ENCODE measurements at places on chromosomes 7 and 10.

- no peak for DNase-seq
Measured at GRCh38 chr10:79316671-79317431, 30.4 kb upstream of the PPIF start.

- no peak for DNase-seq
Measured at GRCh38 chr7:157432541-157432956, 95.7 kb downstream of the DNAJB6 start.

GRCh38 chr7:20438694-20439376 is 108.1 kb downstream of the ITGB8 start:
- DNase-seq: no peak

DNA sequence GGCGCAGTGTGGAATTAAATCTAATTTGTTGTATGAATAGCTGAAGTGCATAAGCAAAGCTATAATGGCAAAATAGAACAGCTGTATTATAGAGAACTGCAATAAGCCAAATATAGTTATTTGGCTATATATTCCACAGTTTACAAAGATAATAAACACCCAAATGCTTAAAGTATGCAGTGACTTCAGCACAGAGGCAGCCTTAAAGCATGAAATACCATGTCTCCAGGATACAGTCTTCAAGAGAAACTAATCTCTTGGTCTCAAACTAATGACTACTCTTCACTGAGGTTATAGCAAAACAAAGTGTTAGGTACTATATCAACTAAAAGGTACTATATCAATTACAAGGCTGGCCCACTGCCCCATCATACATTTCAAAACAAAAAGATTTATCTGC is 48.0 kb downstream of the NT5C2 start:
- no peak for DNase-seq

DNA sequence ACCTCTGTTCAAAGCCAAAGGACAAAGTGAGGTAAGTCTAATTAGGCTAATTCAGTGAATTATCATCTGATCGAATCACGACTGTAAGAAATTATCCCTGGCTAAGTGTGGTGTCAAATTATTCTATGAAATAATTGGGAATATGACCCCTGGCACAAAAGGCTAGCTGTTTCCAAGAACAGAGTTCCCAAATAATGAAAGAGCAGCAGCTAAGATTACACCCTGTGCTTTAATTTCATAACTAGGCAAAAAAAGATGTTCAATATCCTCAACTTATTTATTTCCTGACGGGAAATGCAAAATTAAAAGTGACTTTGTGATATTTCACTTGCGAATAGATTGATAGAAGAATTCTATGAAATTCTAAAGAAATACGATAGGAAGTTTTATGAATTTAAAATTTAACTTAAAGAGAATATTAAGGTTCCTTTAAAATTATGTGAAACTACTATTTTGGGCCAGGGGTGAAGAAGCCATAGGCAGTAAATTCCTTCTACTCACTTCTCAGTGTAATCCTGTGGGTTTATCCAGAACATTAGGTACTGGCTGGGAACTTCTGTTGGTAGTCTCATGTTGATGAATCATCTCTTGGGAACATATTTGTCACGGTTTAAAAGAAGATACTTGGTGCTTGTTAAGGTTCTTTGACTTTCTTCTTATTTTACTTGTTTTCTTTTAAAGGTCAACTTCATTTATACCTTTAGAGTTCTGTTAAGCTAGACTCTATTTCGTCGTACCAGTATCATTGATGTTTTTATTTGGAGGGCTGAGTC is 148.5 kb downstream of the POLR1F start:
- no peak for DNase-seq

GRCh38 chr10:58086763-58087150 is 180.9 kb downstream of the IPMK start:
- DNase-seq: no peak

- DNase-seq: no peak
Measured at GRCh38 chr7:33654676-33655075, 250.7 kb upstream of the BMPER start.

- no peak for DNase-seq
Measured at GRCh38 chr10:20988357-20988983, 91.4 kb upstream of the NEBL start.

- DNase-seq: no peak
Measured at GRCh38 chr10:103737735-103738367, 117.5 kb downstream of the SH3PXD2A start.

GRCh38 chr10:2913474-2913873 is 153.9 kb upstream of the PFKP start:
- no peak for DNase-seq

DNA sequence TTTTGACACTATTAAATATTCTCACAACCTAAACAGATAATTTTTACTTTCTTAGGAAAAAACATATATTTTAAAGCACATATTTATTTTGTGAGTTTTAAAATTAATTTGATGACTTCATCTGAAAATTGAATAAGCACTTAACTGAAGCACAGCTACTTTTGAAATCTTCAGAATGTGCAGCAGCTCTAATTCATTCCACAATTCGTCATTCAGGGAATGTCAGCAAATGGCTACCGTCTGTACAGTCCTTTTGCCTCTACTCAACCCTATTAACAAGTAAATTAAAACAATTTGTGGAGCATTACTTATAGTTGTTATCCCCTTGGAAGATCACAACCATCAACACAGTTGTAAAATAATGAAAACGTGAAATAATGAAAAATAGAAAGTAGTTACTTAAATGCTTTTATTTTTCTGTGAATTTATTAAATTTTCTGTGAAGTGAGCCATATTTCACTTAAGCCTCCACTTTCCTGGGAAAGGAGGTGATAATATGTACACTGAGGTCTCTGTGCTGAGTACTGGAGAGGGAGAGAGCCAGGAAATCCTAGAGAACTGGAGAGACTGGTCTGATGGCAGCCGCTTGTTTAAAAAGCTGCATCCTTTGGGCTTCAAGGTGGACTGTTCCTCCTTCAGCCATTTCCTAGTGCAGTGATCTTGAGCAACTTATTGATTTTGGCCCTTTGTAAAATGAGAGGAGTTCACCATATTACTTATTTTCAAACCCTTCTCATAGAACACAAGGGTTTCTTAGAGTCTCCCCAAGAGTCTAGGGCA is 70.6 kb downstream of the REEP3 start:
- no peak for DNase-seq

- DNase-seq: no peak
Measured at GRCh38 chr7:93044147-93044810, 73.5 kb downstream of the SAMD9 start.

DNA sequence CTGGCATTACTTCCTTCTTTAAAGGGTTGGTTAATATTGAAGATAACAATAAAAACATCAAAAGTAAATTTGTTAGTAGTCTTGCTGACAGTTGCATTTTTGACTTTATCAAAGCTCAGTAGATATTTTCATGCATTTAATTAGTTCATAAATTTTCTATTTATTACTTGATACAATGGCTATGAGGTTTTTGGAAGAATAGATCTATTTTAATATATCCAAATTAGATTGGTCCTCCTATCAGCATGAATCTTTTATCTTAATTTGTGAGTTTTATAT is 16.4 kb downstream of the COL1A2 start:
- DNase-seq: no peak

GRCh38 chr7:2510909-2511768 is 8.4 kb upstream of the LFNG start:
- DNase-seq: no peak

GRCh38 chr7:2242541-2243429 is 759 bp downstream of the NUDT1 start:
- DNase-seq: no peak

DNA sequence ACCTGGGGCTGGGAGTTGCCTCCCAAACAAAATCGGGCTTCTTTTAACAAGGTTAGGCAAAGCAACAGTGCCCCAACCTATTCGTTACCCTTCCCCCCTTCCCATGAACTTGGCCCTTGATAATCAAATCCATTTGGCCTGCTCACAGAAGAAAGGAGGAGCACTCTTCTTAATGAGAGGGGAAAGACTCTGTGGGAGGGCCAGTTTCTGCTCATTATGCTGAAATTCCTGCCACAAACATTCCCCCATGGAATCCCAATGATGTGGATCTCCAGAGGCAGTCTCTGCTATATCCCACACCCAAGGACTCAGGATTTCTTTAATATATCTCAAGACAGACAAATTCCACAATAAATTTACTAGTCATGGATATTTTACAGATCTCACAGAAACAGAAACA is 43.0 kb downstream of the LSM5 start:
- no peak for DNase-seq

- DNase-seq: no peak
Measured at GRCh38 chr10:24041834-24042233, 167.1 kb upstream of the KIAA1217 start.

- no peak for DNase-seq
Measured at GRCh38 chr7:118109607-118110006, 74.4 kb upstream of the LSM8 start.

DNA sequence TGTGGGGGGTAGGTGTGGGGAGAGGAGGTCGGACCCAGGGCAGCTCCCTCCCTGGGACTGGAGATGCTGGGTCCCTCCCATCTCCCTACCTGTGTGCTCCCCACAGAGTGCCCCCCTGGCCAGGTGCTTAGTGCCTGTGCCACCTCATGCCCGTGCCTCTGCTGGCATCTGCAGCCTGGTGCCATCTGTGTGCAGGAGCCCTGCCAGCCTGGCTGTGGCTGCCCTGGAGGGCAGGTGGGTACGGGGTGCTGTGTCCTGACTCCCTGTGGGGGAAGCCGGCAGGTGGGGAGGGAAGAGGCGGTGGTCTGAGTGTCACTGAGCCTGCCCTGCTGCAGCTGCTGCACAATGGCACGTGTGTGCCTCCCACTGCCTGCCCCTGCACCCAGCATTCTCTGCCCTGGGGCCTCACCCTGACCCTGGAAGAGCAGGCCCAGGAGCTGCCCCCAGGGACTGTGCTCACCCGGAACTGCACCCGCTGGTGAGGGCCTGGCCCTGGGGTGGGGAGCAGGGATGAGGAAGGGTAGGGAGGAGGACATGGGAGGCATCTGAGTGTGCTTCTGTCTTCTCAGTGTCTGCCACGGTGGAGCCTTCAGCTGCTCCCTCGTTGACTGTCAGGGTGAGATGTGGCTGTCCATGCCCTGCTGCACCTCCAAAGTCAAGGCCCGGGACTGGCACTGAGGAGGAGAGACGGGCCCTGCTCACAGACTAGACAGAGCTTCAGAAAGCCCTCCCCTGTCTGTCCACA is 11.7 kb upstream of the ZNF862 start:
- DNase-seq: no peak

DNA sequence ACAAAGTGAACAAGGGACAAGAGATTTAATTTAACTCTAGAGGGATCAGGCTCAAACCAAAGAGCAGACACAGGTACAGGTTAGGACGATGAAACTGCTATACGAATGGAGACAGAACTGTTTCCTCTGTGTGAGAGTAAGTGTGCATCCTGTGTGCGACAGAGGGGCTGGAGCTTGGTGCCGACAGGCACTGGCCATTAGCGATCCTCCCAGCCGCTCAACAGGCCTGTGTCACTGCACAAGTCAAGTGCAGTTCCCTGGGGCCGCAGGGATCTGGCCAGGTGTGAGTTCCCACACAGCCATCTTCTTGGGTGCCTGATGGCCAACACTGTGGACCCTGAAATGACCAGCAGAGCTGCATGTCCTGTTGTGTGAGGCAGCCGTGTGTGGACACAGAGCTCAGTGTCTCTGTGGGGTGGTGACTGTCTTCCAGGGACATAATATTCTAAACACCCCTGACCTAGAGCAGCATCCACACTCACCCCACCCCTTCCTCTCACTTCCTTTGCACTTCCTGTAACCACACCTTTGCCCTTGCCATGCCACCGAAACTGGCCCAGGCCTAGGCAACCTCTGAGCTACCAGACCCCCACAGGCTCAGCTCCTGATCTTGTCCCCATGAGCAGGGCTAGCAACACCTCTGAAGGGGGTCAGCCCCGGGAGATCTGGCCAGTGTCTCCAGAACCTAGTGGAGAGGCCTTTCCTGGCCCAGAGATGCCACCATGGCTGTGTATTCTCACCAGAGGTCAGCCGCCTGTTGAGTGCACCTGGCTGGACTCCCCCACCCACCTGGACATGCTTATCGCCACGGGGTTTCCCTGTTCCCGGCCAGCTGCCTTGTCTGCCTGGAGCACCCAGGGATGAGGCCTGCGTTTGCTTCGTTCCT is 11.7 kb upstream of the TBRG4 start:
- DNase-seq: no peak

DNA sequence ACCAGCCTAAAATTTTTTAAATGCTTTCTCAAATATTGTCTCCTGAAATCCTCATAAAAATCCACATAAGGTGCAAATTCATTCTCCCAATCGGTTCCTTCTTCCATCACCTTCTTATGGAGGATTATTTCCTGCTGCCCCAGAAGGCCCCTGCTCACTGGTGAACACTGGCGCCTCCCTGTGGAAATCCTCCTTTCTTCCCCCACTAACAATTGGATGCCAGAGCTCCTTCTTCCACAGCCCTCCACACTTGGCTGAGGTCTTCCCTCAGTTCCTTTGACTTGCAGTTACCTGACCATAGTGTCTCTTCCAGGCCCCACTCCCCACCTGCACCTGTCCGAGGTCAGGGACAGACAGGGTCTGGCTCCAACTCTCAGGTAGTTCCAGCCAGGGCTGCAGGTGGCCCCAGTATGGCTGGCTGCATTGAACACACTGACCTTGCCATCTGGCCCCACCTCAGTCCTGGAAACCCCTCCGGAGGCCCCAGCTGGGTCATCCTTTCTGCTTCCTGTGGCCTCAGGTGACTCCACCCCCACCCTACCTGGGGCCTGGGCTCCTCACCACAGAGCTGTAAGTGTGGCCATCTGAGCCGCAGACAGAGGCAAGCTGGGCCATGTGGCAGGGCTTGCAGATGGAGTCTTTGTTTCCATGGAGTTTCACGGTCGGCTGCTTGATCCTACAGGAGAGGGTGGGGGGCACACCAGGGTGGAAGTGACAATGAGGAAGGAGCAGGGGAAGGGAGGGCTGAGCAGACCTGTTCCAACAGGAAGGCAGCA is 18.4 kb downstream of the SPOCK2 start:
- no peak for DNase-seq

- no peak for DNase-seq
Measured at GRCh38 chr7:133724694-133725093, 402.4 kb upstream of the LRGUK start.

DNA sequence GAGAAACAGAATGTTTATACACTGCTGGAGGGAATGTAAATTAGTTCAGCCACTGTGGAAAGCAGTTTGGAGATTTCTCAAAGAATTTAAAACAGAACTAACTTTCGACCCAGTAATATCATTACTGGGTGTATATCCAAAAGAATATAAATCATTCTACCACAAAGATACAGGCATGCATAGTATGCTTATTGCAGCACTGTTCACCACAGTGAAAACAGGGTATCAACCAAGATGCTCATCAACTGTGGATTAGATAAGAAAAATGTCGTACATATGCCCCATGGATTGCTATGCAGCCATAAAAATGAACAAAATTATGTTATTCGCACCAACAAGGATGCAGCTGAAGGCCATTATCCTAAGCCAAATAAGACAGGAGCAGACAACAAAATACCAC is 343.1 kb upstream of the KCND2 start:
- no peak for DNase-seq
